ENCODE measurements at places on chromosomes 3 and 15.

DNA sequence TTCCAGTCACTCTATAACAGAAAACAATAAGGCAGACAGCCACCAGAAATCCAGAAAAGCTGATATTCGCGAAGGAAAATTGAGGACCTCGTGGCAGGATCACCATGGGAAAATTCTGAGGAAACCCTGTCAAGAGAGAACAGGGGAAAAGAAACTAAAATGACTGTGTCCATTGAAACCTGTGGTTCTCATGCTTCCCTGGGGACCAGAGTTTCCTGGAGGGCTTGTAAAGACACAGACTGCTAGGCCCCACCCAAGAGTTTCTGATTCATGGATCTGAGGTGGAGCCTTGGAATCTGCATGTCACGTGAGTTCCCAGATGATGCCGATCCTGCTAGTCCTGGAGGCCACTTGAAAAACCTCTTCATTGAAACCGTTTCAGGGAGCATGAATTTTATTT is 420.5 kb downstream of the EPHB1 start:
- no peak for DNase-seq

- DNase-seq: no peak
Observed at GRCh38 chr3:195003006-195003892, 267.7 kb downstream of the XXYLT1 start.

DNA sequence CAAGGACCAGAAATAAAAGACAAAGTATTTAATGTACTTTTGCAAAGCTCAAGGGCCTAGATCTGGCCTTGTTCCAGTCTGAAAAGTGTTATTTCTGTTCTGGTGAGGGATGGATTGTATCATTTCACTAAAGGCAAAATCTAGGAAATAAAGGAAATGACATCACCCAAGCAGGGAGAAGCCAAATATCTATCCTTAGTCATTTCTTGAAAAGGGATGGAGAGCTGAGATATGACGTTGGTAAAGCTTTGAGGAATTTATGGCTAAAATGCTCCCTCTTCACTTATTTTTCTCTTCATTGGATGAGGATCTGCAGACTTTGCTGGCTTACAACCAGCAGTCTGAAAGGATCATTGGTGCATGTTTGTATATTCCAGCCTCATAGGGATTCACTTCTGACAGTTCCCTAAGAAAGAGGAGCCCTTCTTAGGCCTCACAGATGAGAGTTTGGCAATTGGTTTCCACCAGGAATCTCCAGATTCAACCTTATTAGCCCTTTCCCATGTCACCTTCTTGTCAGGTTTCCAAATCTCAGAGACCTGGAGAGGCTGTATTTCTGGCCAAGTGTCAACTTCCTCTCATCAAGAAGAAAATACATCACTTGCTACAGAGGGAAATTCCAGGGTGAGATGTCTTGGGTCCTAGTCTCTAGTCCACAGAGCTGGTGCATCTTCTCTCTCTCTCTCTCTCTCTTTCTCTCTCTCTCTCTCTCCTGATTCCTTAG is 93.7 kb upstream of the BOC start:
- no peak for DNase-seq

GRCh38 chr3:74529145-74529544 is 85.3 kb downstream of the CNTN3 start:
- no peak for DNase-seq

- no peak for DNase-seq
Observed at GRCh38 chr3:67288466-67289106, 290.5 kb downstream of the KBTBD8 start.

GRCh38 chr3:119395923-119396358 is 67.5 kb downstream of the TMEM39A start:
- DNase-seq: no peak

- peak; percentile 57 for DNase-seq
Observed at GRCh38 chr15:78909791-78910228, 35.0 kb downstream of the CTSH start.

DNA sequence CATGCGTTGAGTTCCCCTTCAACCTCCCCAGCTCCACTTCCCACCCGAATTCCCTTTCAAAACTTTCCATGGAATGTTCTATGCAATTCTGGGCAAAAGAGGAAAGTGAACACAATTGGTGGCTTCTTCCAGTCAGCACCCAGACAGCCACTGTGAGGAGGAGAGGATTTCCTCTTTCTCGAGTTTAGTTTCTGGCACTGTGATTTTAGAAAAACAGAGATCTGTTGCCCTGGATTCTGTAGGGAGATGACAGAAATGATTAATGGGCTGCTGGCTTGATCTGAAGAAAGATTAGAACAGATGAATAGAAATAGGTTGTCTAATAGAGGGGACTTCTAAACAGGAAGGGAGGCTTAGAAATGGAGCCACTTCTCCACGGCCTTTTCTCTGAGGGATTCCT is 172.0 kb downstream of the MCTP2 start:
- no peak for DNase-seq

DNA sequence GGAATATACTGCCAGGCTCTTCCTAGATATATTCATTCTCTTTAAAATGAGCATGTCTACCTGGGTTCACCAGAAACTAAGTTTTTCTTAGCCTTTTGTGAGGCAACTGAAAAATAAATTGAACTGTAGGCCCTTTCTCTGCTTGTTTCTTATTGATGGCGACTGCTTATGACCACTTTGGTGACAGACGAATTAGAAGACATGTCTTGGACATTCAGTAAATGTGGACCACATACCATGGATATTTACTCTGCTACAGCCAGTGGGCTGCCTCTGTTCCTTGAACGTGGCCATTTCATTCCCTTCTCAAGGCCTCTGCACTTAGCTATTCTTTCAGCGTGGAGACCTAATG is 603 bp upstream of the SELENOK start:
- no peak for DNase-seq

GRCh38 chr3:156483426-156483825 is 71.5 kb downstream of the SSR3 start:
- DNase-seq: no peak

- no peak for DNase-seq
Observed at GRCh38 chr3:9173445-9173844, 76.0 kb downstream of the SRGAP3 start.

DNA sequence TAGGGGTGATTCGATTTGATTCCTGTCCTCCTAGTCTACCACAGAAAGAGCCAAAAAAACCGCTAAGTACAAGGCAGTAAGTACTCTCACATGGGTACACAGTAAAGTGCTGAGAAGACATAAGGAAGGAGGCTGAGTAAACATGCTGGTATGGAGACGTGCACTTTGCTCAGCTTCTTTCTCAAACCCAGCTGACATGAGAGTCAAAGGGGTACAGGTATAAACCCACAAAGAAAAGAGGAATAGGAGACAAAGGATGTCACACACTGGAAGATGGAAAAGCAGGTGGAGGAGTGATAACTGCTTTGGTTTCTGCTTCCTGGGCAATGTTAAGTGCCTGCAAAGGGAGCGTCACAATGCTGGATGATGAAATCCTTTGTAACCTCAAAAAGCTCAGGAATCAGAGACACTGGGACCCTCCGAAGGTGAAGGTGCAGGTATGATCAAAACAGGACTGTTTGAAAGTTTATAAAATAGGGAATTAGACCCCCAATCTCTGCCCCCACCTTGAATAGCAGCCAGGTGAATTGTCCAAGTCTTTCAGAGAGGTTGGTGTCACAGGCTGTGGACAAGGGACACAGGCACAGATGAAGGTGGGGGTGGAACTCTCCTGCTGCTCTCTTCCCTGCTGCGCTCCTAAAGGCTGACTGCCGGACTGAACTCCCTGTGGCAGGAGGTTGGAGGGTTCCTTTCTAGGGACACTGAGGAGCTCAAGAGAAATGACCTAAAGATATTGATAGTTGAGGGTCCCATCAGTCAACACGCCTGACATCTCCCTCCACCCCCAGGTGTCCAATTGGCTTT is 101.8 kb downstream of the RAB11A start:
- DNase-seq: peak; percentile 64

DNA sequence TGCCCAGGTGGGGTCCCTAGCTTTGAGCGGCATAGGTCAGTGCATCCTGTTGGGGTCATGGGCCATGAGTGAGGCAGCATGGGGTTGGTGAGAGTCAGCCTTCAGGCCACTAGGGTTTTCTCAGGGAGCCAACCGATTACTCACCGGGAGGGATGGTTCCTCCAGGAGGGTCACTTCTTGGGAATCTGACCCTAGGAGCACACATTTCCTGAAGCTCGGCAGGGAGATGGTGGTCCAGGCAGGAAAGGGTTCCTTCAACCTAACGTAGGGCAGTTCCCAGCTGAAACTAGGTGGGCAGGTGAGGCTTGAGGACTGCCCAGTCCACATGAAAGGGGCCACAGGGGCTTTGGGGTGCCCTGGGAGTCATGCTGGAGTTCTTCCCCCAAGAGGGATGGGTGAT is 218.0 kb downstream of the UBE3A start:
- DNase-seq: no peak

GRCh38 chr15:20645956-20646355 is 104.4 kb upstream of the GOLGA6L6 start:
- no peak for DNase-seq
